SW480 (cell line): ENCODE measurements at places on chromosomes 16 and 17.

DNA sequence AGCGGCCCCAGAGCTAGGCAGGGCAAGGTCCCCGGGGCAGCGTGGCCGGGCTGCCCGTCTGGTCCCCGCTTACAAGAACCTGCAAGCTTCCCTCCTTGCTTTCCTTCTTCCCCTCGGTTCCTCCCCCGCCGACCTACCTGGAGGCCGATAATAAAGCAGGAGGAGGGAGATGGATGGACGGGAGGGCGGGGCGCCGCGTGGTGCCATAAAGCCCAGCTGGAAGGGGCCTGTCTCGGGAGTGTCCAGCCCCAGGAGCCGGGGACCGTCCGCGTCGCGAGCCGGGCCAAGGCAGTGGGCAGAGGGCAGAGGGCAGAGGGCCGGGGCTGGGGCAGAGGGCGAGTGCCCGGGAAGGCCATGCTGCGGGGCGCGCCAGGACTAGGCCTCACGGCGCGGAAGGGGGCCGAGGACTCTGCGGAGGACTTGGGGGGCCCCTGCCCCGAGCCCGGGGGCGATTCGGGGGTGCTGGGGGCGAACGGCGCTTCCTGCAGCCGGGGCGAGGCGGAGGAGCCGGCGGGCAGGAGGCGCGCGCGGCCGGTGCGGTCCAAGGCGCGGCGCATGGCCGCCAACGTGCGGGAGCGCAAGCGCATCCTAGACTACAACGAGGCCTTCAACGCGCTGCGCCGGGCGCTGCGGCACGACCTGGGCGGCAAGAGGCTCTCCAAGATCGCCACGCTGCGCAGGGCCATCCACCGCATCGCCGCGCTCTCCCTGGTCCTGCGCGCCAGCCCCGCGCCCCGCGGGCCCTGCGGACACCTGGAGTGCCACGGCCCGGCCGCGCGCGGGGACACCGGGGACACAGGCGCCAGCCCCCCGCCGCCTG lies at the start of gene BHLHA9:
Gene BHLHA9 (plus strand): TSS at position 235 of the 820 bp plus-strand sequence. CDS start 120 bp downstream, at position 355.
- DNase-seq = no peak

DNA sequence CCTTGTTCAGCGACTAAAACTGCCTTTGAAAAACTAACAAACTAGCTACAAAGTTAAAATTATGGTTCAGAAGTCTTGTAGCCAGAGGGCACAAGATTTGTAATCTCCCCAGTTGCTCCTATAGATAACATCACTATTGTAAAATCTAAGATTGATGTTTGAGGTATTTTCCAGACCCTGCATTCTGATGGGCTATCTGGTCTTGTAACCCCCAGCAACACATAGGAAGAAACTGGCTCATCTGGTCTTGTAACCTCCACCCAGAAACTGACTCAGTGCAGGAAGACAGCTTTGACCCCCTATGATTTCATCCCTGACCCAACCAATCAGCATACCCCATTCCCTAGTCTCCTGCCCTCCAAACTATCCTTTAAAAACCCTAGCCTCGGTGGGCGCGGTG lies 12.3 kb upstream of the CHCT1 start:
- DNase-seq = no peak

- DNase-seq = no peak
These were observed 26.8 kb upstream of the PIK3R6 start for GRCh38 chr17:8894202-8894671.

DNA sequence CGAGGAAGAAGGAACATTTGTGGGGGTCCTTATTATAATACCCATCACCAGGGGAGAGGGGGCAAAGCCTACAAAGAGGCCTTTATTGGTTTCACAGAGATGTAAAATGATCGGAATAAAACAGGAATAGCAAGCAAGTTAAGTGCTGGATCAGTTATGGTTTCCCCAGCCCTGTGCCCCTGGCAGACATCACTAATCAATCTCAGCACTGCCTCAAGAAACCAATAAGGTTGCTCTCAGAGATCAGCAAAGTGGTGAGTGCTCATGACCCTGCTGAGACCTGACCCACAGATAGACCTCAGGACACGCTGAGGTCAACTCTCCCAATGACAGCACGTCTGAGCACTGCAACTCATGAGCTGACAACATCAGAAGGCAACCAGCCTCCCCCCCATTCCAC lies 66.3 kb downstream of the ZNF423 start:
- no peak for DNase-seq

GRCh38 chr16:65624229-65624628 lies 502.4 kb upstream of the CDH11 start:
- DNase-seq = no peak

- DNase-seq = no peak
These were observed 2.8 kb upstream of the ACSF3 start for GRCh38 chr16:89090669-89091426.

- DNase-seq = no peak
These were observed 15.3 kb upstream of the GAA start for GRCh38 chr17:80086081-80086480.

DNA sequence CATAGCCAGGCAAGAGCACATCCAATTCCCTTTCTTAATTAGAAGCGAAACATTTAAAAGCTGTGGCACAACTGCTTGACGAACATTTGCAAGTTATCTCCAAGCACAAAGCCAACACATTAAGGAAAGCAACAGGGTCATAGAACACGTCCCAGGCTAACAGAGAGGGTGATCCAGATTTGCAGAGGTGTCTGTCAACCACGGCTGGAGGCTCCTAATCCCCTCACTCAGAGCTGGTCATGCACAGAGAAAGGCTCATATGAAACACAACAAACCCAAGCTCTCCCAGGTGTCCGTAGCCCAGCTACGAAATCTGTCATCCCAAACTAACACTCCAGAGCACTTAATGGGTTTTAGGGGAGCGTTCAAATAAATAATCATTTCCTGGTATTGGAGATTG lies 276.1 kb downstream of the SLC39A11 start:
- no peak for DNase-seq

DNA sequence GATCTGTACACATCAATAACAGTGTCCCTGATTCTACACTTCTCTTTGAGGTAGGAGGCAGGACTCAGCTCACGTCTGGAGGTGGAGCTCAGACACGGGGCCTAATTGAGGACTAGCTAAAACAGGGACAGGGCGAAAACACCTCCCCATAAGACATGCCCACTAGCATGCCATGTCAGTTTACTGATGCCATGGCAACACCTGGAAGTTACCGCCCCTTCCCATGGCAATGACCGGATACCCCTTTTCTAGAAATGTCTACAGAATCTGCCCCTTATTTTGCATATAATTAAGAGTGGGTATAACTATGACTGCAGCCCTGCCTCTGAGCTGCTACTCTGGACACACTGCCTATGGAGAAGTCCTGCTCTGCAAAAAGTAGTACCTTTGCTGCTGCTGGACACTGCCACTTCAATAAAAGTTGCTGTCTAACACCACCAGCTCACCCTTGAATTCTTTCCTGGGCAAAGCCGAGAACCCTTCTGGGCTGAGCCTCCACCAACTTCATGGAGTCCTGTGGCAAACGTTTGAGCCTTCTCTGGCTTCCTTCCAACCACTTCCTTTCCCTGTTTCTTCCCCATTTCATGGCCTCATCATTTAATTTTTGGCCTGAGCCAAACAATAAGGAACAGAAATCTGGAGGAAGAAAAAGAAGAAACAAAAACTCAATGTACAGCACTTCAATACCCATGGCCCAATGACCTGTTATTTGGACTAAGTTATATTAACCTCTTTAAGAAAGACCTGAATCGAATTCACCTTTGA lies 21.0 kb downstream of the PHB1 start:
- DNase-seq = no peak

- DNase-seq = no peak
These were observed 132.1 kb downstream of the KCNJ12 start for GRCh38 chr17:21508211-21508610.

- DNase-seq = no peak
These were observed 10.3 kb downstream of the CENPV start for GRCh38 chr17:16342979-16343378.

DNA sequence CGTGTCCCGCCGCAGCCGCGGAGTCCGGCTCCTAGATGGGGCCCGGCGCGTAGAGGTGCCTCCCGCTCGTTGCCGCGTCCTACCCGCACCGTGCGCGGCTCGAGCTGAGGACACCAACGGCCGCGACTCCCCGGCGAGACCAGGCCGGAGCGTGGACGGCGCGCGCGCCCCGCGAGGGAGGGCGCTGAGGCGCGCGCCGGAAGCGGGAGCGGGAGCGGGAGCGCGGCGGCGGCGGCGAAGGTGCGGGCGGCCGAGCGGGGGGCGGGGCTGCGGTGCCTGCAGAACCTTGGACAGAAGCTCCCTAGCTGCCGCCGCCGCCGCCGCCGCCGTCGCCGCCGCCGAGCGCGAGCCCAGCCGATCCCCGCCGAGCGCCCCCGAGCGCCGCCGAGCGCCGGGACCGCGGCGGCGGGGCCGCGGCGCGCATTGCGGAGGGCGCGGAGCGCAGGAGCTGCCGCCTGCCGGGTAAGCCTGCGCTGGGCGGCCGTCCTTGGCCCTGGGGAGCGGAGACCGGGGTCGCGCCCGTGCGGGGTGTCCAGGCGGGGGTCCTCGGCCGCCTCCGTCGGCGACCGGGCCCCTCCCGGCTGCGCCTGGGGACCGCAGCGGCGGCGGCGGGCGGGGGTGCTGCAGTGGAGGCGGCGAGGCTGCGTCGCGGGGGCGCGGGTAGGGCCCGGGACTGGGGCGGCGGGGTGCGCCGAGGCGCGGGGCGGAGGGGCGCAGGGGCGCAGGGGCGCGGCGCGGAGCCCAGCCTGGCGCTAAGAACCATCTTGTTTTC lies at the start of gene CDK5R1:
Gene CDK5R1 (plus strand): TSS at position 293 of the 772 bp plus-strand sequence. CDS start 628 bp downstream, outside the sequence.
- peak; percentile 74 for DNase-seq

GRCh38 chr17:31250229-31250628 lies 46.8 kb downstream of the OMG start:
- no peak for DNase-seq

DNA sequence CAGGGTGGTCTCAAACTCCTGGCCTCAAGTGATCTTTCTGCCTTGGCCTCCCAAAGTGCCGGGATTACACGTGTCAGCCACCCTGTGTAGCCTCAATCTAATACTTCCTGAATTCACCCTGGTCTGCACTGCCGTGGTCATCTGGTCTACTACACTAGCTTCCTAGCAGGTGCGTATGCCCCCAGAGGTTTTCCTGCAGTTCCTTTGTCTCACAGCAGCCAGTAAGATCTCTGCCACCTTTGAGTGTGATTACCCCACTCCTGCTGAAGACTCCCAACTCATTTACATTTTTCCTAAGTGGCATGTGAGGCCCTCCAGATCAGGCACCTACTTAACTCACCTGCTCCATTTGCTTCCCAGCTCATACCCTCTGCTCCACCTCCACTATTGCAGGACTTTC lies 5.1 kb upstream of the DDX19A start:
- DNase-seq = no peak

- no peak for DNase-seq
These were observed 11.0 kb downstream of the AIPL1 start for GRCh38 chr17:6423931-6424330.

- DNase-seq = no peak
These were observed 19.6 kb upstream of the PMFBP1 start for GRCh38 chr16:72191551-72191950.

DNA sequence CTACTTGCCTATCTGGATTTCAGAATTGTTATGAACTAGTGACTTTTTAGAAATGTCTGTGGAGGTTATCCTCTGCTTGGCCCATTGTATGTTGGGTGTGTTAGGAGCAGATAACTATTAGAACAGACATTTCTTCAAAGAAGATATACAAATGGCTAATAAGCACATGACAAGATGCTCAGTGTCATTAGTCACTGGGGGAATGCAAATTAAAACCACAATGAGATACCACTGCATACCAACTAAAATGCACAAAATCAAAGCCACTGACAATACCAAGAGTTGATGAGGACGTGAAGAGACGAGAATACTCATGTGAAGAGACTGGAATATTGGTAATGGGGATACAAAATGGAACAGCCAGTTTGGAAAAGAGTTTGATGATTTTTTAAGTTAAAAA lies 39.2 kb downstream of the CEP112 start:
- no peak for DNase-seq

GRCh38 chr17:73644145-73645049 lies at the start of gene SDK2:
Gene SDK2 (minus strand): TSS chr17:73644445. CDS start chr17:73644088, 357 bp downstream.
- DNase-seq = peak; percentile 28

DNA sequence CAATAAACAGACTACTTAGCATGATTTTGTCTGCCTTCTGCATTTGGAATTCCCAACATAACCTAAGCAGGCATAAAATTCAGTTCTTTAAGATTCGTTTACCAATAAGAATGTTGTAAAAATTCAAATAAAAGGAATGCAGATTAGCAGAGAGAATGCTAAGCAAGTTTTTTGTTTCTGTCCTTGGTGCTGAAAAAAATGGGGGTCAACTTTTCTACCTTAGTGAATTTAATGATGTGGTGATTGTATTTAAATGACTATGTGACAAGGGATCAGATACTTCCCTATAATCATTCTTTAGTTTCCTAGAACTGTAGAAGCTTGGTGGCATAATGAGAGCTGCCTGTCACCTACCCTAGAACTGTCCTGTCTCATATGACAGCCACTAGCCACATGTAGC lies 159.5 kb downstream of the RBFOX1 start:
- no peak for DNase-seq

GRCh38 chr17:76438906-76439305 lies 14.0 kb downstream of the UBE2O start:
- no peak for DNase-seq

GRCh38 chr17:46147296-46147695 lies 45.9 kb downstream of the KANSL1 start:
- DNase-seq = no peak

GRCh38 chr17:78546476-78546875 lies 30.7 kb downstream of the DNAH17 start:
- DNase-seq = no peak

DNA sequence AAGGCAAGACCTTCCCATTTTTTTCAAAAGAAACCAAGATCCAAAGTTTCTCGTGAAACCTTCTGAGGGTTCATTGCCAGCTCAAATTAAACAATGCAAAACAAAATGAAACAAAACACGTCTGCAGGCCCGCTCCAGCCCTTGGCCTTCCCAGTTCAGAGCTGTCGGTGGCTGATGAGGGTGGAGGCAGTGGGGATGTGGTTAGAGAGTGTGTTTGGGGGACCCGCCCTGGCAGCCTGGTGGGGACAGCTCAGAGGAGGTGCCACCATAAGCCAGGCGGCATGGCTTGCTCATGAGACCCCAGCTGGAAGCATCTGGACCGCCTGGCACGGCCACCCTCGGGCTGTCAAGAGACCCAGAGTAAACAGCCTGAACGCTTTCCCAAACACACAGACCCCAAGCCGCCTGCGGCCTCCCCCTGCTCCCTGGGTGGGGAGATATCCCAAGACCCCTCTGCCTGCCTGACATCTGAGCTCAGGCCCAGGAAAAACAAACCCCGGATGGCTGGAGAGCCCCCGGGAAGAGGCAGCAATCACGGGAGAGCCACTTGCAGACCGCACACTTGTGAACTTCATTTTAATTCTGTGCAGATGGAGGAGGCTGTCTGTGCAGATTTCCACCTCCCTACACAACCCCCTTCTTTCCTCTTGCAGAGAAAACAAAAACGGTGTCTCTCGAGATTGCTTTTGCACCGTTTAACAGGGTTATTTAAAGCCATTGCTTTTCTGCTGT lies 35.4 kb upstream of the LITAF start:
- DNase-seq = no peak

DNA sequence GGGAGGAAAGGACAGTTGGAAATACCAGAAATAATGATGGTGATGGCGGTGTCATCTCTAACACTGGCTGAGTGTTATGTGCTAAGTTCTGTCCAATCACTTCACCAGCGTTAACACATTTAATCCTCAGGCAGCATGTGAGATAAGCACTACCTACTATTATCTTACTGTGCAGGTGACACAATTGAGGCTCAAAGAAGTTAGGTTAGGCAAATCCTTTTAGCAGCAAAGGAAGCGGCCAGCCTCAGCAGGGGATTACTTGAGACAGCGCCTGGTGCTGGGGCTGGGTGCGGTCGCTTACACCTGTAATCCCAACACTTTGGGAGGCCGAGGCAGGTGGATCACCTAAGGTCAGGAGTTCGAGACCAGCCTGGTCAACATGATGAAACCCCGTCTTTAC lies 18.7 kb upstream of the DHX8 start:
- no peak for DNase-seq

- DNase-seq = no peak
These were observed 20.4 kb downstream of the CDH5 start for GRCh38 chr16:66386629-66387622.
